ENCODE measurements at places on chromosomes 1 and 21.
A peak's percentile ranks its signal among the peaks of the same experiment; 100 is the strongest.

GRCh38 chr1:98706173-98706843, 44.8 kb downstream of the SNX7 start:
- DNase-seq = no peak

GRCh38 chr1:202038688-202039346, 28.4 kb downstream of the ELF3 start:
- DNase-seq = no peak

- peak; percentile 67 for DNase-seq
These were observed 9.7 kb downstream of the OR2B11 start for GRCh38 chr1:247448107-247448791.

- DNase-seq = no peak
These were observed 206.0 kb downstream of the DAB1 start for GRCh38 chr1:57217905-57218304.

- peak; percentile 31 for DNase-seq
These were observed 18.6 kb downstream of the RHOU start for GRCh38 chr1:228753786-228754360.

GRCh38 chr1:202007805-202008489, 2.4 kb upstream of the ELF3 start:
- no peak for DNase-seq

GRCh38 chr1:232472485-232473041, 157.4 kb downstream of the SIPA1L2 start:
- peak; percentile 32 for DNase-seq

DNA sequence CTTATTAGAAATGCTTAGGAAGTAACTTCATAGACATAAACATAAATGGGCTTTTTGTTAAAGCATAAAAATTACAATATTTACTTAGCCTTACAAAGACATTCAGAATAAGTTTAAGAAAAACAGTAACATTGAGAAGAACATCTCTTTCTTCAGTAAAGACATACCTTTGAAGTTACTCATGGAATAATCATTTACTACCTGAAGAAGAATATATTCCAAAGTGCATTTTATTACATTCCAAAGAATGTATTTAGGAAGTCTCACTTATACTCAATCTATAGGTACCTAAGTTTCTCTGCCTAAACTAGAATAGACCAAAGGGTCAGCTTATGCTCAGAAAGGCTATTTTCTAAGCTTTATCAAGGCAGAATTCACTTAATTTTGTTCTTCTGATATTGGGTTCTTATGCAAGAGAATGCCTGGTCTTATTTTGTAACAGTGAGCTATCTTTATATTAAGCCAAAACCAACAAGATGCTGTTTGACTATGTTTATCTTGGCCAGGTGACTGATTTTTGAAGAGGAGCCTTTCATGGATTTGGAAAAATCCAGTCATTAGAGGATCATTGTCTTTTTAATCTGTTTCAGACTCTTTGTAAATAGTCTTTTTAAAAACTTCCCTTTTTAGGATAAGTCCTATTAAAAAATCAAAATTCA, 110.1 kb downstream of the OLFML2B start:
- peak; percentile 49 for DNase-seq

DNA sequence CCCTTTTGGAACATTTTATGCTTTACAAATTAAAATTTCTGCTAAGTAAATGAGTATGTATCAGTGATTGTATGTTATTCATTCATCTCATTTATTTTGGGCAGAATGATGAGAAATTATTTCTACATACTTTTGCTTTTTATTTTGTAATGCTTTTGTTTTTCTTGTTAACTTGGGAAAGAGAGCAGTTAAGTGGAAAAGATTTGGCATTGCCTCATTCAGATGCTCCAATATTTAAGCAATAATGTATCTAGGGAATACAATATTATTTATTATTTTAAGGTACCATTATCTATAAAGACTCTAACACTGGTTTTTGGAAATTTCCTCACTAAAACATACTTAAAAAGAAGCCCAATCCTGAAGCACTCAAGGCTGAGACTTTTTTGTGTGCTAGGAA, 431.8 kb downstream of the NEGR1 start:
- no peak for DNase-seq

- peak; percentile 7 for DNase-seq
These were observed 197.4 kb downstream of the ADGRL2 start for GRCh38 chr1:81998165-81998564.

DNA sequence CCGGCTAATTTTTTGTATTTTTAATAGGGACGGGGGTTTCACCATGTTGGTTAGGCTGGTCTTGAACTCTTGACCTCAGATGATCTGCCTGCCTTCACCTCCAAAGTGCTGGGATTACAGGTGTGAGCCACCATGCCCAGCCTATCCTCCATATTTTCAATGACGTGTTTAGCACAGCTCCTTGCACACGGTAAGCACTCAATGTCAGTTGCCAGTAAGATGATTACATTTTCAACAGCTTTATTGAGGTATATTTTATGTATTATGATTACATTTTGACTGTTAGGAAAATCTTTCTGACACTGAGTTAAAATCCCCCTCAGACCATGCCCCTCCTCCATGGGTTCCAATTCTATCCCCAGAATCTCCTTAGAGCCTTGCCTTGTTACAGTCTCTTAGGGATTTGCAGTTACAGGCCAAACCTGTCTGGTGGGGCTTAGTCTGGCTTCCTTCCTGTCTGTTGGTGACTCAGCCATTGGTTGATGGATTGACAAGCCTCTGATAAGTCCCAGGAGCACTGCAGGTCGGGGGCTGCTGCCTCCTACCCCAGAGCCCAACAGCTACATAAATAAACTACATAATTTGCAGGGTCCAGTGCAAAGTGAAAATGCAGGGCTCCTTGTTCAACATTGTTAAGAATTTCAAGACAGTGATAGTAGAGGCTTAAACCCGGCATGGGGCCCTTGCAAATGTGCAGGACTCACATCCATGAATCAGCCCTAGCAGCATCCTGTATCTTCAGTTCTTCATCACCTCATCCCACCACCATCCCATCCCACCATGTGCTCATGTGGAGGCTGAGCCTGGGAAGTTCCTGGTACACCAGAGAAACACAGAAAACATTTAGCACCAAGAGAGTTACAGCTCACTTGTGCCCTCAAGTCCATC, 23.4 kb downstream of the COA7 start:
- DNase-seq = no peak

DNA sequence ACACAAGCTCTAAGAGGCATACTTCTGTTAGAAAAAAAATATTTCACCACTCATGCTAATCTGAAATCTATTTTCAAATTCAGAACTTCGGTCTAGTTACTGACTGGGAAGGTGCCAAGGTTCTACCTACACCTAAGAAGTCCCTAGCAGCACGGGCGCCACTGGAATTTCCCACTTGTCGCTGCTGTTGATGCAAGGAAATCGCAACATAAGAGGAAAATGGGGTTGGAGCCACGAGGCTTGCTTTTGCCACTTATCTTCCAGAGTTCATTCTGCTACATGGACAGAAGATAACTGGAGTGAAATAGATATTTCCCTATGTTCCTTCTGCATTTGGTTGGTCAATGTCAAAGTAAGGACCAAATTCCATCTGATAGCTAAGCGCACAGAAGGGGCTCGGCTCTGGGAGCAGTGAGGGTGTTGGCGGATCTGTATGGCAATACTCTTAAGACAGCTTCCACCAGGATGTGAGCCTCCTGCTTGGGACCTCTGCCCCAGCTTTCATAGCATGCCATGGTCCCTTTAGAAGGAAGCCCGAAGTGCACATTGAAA, 47.2 kb downstream of the RCAN1 start:
- no peak for DNase-seq

GRCh38 chr1:88317396-88317795, 366.7 kb upstream of the PKN2 start:
- DNase-seq = no peak

DNA sequence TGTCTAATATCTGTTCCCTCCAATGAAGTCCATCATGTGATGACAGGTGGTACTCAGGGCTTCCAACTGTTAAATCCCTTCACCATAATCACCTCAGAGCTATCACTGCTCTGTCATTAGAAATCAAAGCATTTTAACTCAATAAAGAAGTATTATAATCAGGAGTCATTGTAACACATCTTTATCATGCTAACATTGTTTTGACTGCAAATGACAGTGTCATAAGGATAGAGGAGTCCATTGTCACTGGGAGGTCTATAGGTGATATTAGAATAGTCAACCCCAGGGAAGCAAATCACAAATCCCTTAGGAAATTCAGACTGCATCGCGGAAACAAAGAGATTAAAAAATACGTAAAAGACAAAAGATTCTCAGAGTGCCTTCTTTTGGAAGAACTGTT, 30.8 kb downstream of the LRRC53 start:
- no peak for DNase-seq

DNA sequence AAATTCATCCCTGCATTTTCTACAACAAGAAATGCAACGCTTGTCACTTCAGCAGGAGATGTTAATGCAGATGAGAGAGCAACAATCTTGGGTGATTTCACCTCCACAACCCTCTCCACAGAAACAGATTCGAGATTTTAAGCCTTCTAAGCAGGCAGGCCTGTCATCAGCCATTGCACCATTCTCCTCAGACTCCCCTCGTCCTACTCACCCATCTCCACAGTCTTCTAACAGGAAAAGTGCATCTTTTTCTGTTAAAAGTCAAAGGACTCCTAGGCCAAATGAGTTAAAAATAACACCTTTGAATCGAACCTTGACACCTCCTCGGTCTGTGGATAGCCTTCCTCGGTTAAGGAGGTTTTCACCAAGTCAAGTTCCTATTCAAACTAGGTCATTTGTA, 23.4 kb upstream of the GPR25 start:
- no peak for DNase-seq

DNA sequence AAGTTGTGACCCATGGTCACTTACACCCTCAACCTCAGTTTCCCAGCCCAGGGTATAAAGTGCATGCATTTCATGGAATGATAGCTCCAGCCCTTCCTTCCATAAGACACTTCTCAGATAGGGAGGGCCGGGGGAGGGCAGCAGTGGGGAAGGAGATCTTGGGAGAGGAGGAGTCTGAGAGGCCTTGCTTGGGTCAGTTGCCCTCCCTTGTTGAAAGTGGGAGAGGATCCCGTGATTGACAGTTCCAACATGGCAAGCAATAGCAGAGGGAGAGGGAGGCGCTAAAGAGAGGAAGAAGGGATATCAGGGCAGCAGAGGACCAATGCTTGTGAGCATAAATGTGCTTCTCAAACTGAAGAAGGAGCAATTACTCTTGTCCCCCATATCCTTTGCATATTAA, 244.4 kb downstream of the CHRM3 start:
- DNase-seq = no peak

- peak; percentile 99 for DNase-seq
These were observed 19.9 kb upstream of the EVI5 start for GRCh38 chr1:92804721-92805201.

DNA sequence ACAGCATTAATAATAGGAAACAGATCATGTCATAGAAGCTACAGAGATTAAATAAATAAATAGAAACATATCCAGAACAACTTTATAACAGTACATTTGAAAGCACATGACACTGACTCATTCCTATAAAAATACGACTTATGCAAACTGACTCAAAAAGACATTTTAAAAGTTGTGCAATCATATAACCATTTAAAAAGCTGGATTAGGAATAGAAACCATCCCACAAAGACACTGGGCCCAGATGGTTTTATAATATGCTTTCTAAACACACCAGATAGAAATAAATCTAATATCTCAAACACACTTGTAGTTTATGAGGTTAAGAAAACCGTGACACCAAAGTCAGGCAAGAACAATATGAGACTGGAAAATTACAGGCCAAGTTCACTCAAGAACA, 47.6 kb downstream of the MATN1 start:
- peak; percentile 68 for DNase-seq

- peak; percentile 70 for DNase-seq
These were observed 7.6 kb upstream of the NPL start for GRCh38 chr1:182781841-182782586.

DNA sequence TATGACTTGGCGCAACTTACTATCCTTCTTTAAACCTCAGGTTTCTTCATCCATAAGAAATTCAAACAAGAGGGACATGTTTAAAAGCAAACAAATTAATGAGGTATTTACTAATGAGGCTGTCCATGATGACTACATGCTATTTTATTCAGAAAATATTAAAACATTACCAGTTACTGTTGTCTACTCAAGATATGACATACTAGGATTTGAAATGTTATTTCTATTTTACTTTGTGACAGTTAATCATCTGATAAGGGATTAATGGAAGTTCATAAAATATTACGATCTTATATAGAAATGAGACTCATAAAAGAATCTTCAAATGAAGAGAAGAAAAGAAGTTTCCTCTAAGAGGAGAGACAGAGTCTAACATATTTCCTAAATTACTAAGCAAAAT, 80.1 kb downstream of the SPATA6 start:
- no peak for DNase-seq

DNA sequence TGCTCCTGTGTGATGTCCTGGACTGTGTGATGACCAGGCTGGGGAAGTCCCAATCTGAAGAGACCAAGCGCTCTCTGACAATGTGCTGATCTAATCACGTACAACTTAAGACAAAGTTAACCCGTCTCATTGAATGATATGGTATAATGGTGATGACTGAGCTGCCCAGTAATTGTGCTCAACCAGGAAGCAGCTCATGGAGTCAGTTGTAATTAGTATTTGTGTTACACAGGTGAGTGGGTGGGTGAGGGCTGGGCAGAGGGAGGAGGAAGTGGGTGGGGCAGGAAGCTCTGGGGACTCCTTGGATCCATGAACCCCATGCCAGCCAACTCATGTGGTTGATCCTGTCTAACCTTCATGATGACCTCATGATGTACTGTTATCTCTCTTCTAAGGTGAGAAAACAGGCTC, 8.7 kb upstream of the ECE1 start:
- no peak for DNase-seq

- DNase-seq = no peak
These were observed 50.7 kb downstream of the EBNA1BP2 start for GRCh38 chr1:43121256-43121900.

DNA sequence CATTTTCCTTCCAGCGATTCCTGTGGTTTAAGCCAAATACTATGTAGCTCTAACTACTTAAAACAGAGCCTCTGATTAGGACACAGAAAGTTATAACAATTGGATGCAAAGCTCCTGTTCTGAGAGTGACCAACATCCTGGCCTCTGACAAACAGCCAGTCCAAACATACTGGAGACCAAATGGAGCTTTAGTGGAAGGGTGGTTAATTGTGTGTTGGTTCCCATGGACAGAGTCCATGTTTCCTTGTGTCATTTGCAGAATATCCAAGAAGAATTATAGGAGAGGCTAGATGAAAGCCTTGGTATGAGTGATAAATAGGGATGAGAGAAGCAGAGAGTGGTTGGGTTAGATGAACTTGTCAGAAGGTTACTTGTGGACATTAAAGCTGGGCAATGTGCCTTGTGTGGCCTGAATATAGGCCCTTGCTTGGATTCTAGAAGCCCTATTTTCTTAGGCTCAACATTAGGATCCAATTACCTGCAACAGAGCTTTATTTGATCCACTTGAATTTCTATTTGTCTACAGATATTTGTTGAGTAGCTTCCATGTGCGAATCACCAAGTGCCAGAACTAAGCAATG, 180.5 kb upstream of the GORAB start:
- DNase-seq = no peak

- peak; percentile 8 for DNase-seq
These were observed 309.2 kb downstream of the HLX start for GRCh38 chr1:221188458-221188857.

GRCh38 chr1:165524639-165525285, 19.0 kb upstream of the LRRC52 start:
- DNase-seq = no peak

GRCh38 chr1:2569060-2569459, 12.9 kb downstream of the TNFRSF14 start:
- no peak for DNase-seq

Measured in fibroblast of pulmonary artery (primary cell).